ENCODE measurements at places on chromosomes 5 and 9.
A peak's percentile ranks its signal among the peaks of the same experiment; 100 is the strongest.

DNA sequence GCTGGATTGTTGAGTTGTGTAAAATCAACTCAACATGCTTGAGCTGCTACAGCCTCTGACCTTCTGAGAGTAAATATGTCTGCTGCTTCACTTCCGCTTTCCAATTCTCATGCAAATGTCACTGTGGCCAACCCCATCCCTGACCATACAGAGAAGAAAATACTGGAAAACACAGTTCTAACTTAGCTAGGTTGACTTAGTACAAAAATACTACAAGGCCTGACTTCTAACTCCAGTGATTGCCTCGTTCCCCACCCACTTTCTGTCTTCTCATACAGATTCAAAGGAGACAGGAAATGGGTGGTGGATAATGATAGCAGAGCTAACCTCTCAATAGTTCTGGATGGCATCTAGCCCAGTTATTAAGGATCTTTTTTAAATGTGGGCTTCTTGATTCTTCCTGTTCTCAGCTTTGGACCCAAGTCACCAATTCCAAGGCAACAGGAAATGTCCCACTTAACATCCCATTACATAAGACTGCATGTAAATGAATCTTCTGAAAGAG is 226.6 kb upstream of the SLC24A2 start:
- DNase-seq = no peak

GRCh38 chr9:100428871-100429654 is 2.1 kb downstream of the MSANTD3 start:
- DNase-seq = no peak

- DNase-seq = no peak
Measured at GRCh38 chr9:131688377-131688776, 51.5 kb downstream of the RAPGEF1 start.

DNA sequence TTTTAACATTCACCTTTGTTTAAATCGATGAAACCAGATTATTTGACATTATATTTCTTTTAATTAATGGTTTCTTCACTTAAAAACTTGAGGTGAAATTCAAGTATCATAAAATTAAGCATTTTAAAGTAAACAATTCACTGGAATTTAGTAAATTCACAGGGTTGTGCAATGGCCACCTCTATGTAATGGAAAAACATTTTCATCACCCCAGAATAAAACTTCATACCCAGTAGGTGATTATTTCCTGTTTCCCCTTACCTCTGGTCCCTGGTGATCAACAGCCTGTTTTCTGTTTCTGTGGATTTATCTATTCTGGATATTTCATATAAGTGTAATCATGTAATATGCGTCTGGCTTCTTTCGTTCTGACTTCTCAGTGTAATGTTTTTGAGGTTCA is 27.2 kb downstream of the HSPA4 start:
- DNase-seq = no peak

GRCh38 chr9:104025104-104025503 is 69.0 kb upstream of the SMC2 start:
- DNase-seq = no peak

GRCh38 chr5:9686216-9686615 is 56.1 kb upstream of the TAS2R1 start:
- DNase-seq = no peak

DNA sequence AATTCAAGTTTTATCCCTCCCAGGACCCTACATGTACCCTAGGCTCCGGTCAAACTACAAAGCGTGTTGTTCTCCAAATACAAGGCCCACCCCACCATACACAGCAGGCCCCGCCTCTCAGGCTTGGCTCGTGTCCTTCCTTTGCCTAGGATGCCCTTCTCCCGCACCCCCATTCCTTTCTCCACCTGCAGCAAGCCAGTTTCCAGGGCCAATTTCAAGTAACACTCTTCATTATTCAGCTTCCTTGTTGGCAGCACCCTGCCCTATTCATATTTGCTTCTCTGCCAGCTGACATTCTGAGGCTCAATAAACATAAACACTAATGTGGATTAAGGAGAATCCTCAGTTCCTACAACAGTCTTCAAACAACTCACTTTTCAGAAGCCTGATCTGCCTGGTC is 31.7 kb downstream of the EPB41L4B start:
- DNase-seq = no peak

DNA sequence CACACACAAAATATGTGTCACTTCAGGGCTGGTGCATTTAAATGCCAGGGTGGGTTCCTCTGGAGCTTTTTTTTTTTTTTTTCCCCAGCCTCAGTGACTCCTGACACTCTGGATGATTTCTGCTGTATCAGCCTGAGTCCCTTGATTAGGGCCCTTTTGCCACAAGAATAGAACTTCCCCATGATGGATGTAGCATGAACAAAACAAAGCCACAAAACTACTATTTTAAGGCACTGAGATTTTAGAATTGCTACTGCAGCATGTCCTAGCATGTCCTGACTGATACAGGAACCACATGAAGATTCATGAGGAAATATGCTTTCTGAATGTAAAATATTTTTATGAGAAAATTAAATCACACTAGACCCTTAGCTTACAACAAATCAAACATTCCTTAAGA is 13.9 kb upstream of the ADGRD2 start:
- no peak for DNase-seq

GRCh38 chr5:95907740-95908706 is 53.6 kb downstream of the ELL2 start:
- DNase-seq = no peak

DNA sequence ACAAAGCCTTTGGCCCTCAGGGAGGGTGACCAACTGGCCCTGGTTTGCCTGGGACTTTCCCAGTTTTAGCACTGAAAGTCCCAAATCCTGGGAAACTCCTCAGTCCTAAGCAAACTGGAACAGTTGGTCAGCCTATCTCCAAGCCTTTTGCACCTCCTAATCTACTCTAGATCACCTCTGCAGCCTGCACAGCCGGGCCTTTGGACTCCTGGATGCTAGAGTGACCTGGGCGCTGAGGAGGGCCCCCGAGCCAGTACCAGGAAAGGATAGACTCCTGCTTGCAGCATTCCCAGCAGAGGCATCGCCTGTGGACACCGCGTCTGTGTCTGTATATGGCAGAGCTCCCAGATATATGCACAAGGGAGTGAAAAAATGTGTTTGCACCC is 15.1 kb downstream of the IRF1 start:
- no peak for DNase-seq

DNA sequence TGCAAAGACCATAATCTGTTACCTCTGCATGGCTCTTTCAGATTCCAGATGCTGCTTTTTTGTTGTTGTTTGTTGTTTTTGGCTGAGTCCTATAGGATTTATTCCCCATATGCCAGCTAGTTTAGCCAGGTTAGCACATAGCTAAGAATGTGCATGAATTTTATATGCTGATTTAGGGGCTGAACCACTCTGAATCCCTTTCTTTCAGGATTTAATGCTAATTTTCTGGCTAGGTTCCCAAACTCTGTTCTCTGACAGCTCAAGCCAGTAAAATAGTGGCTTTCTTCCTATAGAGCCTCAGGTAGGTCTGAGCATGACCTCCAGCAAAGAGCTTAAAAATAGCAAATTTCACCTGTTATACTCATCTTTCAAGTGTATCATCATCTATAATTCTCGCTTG is 521.4 kb downstream of the CAAP1 start:
- no peak for DNase-seq

DNA sequence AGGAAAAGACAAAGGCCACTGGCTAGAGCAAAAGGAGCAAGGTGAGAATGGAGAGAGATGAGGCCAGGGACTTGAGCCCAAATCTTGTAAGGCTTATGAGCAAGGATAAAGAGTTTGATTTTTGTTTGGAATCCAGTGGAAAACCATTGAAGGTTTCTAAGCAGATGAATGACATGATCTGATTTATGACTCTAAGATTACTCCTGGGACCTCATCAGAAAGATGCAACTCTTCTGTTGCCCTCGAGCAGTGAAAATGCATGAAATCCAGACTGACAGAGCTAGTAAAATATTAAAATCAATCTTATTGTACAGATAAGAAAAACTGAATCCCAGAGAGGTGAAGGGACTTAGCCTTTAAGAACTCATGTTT is 677 bp downstream of the MFAP3 start:
- no peak for DNase-seq

GRCh38 chr5:172178991-172179989 is 8.7 kb downstream of the STK10 start:
- DNase-seq = peak; percentile 72

DNA sequence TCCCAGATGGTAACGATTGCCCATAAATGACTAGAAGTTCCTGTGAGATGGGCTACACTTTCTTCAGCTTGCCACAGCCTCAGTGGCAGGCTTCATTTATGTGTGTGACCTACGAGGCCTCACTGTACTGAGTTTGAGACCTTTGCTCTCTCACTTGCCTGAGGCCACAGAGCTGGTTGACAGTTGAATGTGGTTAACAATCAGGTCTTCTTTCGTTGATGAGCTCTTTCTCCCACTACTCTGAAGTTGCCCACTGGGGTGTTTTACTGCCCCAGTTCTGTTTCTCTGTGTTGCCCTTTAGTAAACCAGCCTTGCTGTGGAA is 70.5 kb downstream of the CYFIP2 start:
- DNase-seq = no peak

DNA sequence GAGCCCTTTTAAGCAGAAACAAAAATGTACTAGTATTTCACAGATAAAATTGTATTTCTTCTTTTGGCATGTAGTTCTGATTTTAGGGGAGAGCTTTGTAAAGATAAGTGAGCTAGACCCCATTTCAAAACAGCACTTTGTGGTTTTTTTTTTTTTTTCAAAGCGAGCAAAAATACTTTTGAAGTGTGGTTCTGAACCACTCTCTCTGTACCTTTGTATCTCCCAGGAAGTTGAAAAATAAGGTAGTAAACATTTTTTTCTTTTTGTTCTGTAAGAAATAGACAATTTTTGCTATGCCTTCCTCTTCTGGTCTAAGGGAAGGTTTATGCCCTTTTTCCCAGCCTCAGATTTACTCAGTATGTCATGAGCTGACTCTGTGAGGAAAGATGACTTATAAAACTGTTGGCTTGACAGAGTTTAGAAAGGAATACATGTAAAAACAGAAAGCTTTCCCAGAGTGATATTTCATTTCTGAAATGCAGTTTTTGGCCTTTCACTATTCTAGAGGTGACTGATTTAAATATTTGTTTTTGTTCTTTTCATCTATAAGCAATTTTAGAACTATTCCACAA is 12.5 kb downstream of the ERCC6L2 start:
- peak; percentile 23 for DNase-seq

- DNase-seq = no peak
Measured at GRCh38 chr9:123387686-123388085, 31.7 kb downstream of the CRB2 start.

DNA sequence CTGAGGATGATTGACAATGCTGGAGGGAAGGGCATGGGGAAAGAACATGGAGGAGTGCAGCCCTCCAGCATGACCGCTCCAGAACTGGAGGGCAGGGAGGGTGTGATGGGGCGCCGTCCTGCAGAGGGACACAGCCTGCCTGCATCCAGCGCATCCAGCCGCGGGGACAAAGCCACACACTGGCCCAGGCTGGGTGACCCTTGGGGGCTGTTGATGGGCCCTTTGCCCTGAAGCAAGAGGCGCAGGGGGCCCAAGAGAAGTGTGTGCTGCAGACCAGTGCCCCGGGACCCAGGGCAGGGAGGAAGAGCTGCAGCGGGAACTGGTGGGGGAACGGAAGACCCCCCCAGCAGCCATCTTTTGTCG is 169.8 kb upstream of the PPP1R26 start:
- DNase-seq = no peak

GRCh38 chr5:177232761-177233160 is 70.8 kb downstream of the RAB24 start:
- no peak for DNase-seq

DNA sequence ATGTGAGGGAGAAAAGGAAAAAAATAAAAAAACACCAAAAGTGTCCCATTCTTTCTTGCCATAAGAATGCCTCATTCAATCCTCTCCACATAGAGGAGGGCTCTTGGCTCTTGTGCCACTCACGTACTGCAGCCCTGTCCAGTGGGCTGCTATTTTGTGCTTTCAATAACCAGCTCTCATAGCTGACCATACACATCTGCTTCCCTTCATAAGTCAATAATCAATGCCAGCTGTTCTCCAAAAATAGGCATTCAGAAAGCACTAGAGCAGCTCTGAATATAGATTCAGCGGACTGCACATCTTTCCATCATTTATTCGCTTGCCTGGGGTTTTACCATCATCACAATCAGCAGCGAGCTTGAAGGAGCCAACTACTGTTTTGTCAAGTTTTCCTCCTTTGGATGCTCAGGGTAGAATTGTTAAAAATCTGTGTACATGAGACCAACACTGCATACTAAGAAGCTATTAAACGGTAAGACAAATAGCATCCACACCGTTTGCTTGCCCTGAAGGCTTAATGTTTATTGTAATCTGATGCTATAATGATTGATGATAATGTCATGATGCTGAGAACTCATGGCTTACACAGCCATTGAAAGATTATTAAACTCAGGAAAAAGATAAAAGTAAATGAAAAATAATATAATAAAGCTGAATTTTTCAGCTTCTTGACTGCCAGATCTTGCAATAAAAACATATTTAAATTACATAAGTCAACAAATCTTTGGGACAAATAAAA is 80.0 kb downstream of the OXCT1 start:
- DNase-seq = no peak

- DNase-seq = no peak
Measured at GRCh38 chr5:131766689-131767088, 30.1 kb downstream of the FNIP1 start.

All from CD4-positive, alpha-beta memory T cell (primary cell).